Inflammatory macrophage treated with lipopolysaccharide for 1 hour (primary cell): ENCODE measurements at places on chromosomes 4 and X.

DNA sequence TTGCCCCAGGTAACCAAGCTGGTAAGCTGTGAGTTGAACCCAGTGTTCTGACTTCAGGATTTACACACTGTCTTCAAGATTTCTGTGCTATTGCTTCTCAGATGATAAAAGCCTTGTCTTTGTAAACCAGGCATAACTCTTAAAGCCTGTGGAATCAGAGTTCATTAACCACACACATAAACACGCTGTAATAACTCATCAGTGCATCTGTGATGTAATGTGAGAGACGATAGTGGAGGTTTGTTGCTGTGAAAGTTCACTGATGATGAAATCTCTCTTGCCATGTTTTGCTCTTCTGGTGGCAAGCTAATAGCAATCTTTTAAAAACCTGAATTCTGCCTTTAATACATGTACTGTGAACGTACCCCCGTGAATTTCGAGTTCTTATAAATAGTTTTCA, 41.5 kb downstream of the CLCN4 start:
- peak; percentile 29 for DNase-seq

GRCh38 chr4:67452100-67452845, 93.0 kb downstream of the CENPC start:
- DNase-seq, result peak; percentile 94

DNA sequence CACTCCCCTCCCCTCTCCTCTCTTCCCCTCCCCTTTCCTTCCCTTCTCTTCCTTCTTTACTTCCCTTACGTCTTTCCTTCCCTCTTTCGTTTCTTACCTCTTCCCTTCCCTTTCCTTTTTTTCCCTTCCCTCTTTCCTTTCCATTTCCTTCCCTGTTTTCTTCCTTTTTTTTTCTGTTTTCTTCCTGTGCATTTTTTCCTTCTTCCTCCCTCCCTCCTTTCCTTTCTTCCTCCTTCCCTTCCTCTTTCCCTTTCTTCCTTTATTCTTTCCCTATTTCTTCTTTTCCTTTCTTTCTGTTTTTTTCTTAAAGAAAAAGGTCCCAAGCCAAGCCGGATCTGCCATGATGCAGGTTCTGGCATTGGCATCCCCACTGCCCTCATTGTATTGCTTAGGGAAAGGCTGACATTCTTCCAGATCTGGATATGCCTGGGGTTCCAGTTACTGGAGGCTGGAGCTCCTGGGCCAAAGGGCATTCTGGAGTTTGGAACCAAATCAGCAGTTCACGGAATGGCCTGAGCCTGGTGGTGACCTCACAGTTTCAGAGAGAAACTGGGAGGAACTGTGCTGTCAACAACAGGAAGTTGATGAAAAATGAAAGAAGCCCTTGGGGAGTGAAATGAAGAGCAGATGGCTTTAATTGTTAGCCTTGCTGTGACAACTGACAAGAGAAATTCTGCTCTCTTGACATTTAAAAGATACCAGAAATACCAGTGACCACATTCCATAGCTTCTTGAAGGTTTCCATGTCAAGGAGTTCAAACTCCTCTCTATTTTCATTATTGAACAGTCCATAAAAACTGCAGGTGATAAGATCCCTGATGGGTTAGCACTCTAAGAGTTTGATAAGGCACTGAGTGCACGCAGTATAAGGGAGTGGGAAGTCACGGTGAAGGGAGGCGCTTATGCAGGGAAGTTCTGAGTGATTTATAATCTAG, 622.1 kb downstream of the SPRY1 start:
- peak; percentile 61 for DNase-seq

GRCh38 chrX:107701493-107702121, 73.3 kb downstream of the PRPS1 start:
- DNase-seq, result peak; percentile 63

DNA sequence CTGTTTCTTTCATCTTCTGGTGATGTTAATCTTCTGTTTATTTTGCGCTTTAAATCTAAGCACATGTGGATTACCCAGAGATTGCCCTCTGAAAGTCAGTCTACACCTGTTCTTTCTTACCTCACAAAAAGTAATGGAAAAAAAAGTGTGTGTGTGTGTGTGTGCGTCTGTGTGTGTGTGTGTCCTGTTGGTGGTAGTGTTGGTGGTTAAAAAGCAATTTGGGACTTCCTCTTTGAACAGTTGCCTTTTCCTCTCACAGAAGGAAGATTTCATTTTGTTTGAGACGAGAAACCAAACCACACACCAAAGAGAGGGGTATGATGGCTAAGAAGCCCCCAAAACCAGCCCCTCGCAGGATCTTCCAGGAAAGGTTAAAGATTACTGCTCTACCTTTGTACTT, at the start of gene STAP1:
Gene STAP1, plus strand, starts transcription at position 235 of the 400 bp plus-strand sequence. Its CDS starts 83 bp downstream, at position 318.
- peak; percentile 44 for DNase-seq

DNA sequence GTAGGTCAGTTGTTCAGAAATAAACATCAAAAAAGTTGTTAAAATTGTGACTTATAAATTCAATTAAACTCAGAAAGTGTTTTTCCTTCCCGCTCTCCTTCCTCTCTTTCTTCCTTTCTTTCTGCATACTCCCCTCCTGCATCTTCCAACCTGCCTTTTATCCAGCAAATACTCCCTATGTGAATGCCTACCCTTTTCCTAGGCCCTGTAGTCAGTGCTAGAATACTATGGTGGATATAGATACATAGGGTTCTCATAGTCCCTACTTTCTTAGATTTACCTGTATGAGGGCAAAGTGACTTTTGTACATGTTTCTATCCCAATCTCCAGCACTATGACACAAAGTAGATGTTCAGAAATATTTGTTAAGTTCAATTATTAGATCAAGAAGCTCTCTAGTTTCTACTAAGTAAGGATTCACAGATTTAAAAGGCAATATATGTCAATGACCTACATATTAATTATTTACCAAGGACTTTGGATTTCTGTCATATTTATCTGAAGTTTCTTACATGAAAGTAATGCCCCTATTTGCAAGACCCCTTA, 732 bp downstream of the SULT1E1 start:
- DNase-seq, result no peak

DNA sequence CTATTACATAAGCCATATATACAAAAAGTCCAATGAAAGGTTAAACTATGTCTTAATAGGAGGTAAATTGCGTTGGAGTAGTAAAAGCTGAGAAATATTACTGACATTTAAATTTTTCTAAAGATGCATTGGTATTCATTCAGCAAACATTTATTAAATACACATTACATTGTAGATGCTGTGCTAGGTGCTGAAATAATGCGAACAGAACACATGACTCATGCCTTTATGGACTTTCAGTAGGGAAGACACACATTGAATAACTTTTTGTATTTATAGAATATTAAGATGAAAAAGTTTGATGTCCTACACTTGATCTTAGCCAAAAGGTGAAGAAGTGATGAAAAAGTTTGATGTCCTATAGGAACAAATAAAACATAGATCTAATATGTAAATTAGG, 871.1 kb upstream of the SLIT2 start:
- DNase-seq, result no peak

DNA sequence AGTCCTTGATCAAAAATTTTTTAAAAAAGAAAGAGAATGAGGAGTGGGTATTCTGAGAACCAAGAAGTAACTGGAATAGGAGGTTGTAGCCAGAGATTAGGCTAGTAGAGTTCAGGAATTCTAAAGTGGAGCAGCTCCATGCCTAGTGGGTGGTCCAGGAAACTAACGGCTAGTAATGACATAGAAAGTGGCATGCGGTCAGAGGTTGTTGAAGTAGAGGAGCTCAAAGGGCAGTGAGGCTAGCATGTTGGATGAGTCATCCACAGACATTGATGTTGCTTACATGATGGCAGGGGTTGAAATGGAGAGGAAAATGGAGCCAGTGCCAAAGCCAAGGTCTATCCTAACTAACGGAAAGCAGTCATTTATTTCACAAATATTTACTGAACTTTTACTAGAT, 42.1 kb downstream of the TEX13B start:
- DNase-seq, result no peak

DNA sequence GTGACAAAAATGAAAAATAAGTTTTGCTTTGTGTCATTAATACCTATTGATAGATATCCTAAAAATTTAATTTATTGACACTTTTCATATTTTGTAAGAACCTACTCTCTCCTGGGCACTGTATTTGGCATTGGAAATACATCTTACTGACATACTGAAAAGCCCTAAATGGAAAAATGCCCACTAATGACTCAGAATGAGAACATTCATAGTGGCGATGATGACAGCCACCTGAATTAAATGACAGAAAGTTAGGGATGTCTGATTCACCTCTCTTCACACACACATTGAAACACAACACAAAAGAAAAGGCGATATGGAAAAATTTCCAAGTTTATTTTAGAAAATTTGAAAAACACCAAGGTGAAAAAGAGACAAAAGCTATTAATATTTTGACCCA, 992.3 kb downstream of the STPG2 start:
- DNase-seq, result no peak

DNA sequence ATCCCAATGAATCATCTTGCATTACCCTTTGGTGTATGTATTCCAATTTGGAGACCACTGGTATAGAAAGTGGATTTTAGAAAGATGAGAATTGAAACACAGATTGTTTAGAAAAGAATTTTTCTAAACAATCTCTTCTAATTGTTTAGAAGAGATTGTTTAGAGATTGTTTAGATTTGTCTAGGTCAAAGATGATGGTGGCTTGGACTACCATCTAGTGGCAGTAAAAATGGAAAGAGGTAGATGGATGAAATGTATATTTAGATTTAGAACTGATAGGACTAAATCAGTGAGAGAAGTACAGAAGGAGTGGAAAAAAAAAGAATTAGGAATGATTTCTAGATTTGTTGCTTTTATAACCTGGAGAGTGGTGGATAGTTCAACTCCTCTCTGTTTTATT, 70.6 kb downstream of the ARSJ start:
- DNase-seq, result peak; percentile 35

- no peak for DNase-seq
Observed at GRCh38 chrX:18549643-18550042, 122.3 kb downstream of the RS1 start.

- no peak for DNase-seq
Observed at GRCh38 chrX:146346102-146346501, 463.5 kb upstream of the CXorf51B start.

DNA sequence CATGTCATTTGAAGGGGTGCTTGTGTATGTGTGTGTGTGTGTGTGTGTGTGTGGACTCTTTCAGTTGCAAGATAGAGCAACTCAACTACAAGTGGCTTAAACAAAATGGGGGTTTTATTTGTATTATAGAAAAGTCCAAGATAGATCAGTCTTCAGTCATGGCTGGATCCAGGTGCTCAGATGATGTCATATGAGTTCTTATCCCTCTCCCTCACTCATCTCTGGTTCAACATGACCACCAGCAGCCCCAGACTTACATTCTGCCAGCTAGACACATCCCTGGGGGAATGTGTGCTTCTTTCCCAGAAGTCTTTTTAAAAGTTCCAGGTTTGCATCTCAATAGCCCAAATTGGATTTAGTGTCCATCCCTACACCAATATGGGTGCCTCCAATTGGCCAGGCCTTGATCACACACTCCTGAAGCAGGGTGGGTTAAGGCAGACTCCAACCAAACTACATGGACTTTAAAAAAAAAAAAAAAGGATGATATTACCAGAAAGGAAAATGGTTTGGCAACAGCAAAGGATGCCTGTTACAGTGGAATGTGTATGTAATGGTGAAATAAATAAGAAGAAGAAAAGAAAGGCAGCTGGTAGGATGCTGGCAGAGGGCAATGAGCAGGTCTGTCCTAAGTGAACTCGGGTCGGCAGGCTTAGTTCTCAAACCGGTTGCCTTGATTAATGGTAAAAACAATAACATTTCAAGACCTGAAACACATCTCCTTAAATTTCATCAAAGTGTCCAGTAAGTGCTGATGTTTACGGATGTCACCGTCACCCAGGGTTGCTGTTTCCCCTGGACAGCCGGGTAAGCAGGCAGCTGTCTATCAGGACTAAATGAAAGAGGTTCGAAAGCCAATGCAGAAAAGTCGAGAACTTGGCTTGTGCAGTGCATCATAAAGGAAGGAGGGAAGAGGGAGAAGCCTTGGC, 107.7 kb downstream of the SMIM20 start:
- no peak for DNase-seq

DNA sequence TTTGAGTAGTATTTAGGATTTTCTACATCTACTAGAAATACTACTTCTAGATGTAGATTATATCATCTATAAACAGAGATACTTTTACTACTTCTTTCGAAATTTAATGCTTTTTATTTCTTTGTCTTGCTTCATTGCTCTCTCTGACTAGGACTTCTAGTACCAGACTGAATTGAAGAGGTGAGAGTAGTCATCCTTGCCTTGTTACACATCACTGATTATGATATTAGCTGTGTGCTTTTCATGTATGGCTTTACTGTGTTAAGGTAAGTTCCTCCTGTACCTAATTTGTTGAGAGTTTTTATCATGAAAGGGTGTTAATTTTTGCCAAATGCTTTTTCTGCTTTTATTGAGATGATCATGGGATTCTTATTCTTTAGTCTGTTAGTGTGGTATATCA, 19.6 kb upstream of the IL2 start:
- no peak for DNase-seq

DNA sequence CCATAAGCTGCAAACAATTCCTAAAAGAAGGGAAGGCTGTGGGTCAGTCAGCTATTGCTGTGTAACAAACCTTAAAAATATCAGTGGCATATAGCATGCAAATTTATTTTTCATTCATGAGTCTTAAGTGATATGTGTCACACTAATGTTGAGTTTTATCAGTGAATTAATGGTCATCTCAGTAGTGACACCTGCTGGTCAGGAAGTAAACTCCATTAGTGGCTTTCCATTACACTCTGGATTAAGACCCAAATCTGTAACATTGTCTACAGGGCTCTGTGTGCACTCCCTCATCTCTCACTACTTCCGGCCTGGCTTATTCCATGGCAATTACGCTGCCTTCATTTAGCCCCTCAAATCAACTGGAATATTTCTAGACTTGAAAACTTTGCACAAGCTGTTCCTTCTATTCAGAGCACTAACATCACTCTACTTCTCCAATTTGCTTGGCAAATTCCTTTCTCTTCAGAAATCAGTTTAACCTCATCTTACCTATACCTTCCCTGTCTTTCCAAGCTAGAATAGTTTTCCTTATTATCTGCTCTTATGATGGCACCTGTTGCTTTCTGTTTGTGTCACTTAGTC, 217.3 kb upstream of the TAPT1 start:
- peak; percentile 27 for DNase-seq

DNA sequence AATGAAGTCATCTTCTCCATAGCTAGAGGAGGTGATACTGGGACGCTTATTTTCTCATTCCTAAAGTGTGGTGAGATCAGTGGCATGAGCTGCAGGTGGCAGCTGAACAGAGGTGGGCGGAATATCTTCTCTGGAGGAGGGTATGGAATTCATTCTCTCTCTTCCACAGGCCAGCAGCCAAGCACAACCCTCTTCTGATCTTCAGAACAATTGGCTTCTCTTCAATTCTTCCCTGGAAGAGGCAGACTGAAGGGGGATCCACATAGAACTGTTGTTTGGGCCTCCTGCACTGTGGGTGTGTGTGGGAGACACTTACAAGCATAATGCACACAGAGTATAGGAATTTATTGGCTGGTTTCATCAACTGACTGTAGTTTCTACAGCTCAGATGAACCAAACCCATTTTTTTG, 180.4 kb upstream of the RASGEF1B start:
- DNase-seq, result no peak
